LNCaP clone FGC (cell line): ENCODE measurements at places on chromosomes 7 and 10.

GRCh38 chr7:27200761-27201579 is 1.1 kb upstream of the HOXA13 start:
- no peak for DNase-seq

DNA sequence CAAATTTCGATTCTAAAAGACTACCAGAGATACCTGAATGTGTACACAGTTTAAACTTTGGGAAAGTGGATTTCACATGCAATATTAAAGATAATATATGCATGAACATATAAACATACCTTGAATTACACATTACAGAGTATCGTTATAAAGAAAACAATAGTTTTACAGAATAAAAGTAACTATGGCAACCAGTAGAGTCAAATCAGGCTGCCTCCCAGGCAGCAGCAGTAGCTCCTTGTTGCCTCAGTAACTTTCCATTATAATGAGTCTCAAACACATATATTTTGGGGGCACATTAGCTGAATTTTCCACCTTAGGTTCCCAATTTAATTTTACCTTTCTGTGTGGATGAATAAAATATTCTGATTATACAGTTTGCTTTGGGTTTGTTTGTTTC is 164.4 kb upstream of the FEZF1 start:
- no peak for DNase-seq

DNA sequence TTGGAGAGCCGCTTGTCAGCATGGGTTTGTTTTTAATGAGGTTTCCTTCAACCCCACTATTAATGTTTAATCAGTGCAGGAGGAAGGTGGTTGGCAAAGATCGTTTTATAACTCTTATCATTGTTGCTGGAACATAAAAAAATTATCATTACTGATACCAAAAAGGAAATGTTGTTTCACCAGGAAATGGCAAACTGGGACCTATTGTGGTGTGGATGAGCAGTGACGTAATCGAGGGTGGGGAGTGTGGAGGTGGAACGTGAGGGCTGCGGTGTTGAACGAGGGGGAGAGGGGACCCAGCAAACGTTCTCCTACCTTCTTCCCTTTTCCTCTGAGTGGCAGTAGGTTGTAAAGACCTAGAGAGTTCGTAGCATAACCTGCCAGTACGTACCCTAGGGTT is 71.9 kb upstream of the TOMM7 start:
- DNase-seq, result no peak

- no peak for DNase-seq
Measured at GRCh38 chr10:95391581-95392216, 100.9 kb upstream of the PDLIM1 start.

GRCh38 chr7:30159163-30159562 is 24.4 kb downstream of the MTURN start:
- DNase-seq, result no peak

GRCh38 chr10:49173201-49173772 is 14.9 kb downstream of the TMEM273 start:
- no peak for DNase-seq

DNA sequence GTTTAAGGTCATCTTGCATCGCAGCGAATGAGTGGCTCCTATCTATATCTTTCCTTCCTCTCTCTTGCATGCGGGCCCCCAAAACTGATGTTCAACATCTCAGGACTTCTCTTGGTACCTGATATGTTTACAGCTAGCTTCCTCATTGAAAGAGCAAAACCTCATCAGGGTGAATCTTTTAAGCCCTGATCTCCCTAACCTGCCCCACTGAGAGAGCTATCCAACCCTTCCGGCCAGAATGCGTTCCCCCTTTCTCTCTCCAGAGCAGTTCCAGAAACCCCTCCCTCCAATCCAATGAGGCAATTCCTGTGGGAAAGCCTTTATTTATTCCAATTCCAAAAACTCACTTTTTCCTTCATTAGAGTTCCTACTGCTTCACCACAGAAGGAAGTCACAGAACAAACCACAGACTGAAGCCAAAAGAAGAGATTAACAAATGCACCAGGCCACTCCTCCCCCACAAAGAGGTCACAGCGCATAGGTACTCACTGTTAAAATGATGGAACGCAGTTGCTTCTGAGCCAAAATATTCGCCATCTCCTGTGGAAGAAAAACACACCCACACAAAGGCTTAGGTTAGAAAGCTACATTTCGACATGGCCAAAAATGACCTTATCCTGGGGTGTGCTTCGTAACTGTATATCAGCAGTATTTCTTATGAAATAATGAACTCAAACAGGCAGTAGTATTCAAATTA is 232.4 kb downstream of the ELMO1 start:
- no peak for DNase-seq

- DNase-seq, result no peak
Measured at GRCh38 chr10:114874827-114875411, 53.3 kb downstream of the FHIP2A start.

DNA sequence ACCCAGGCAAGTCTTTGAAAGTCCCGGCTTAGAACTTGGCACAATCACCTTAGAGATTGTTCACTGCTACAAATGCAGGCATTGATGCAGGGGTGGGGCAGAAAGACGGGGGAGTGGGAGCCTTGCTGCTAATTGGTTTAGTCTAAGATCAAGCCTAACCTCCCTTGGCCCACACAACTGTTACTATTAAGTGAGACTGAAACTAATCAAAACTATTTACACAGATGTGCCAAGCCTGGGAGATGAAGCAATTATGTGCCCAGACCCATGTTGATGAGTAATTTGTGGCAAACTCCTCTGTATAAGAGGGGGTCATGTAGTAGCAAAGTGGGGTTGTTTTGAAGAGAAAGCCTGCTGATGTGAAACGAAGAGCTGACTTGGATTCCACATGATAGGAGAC is 178.2 kb upstream of the ITGB1 start:
- DNase-seq, result no peak

DNA sequence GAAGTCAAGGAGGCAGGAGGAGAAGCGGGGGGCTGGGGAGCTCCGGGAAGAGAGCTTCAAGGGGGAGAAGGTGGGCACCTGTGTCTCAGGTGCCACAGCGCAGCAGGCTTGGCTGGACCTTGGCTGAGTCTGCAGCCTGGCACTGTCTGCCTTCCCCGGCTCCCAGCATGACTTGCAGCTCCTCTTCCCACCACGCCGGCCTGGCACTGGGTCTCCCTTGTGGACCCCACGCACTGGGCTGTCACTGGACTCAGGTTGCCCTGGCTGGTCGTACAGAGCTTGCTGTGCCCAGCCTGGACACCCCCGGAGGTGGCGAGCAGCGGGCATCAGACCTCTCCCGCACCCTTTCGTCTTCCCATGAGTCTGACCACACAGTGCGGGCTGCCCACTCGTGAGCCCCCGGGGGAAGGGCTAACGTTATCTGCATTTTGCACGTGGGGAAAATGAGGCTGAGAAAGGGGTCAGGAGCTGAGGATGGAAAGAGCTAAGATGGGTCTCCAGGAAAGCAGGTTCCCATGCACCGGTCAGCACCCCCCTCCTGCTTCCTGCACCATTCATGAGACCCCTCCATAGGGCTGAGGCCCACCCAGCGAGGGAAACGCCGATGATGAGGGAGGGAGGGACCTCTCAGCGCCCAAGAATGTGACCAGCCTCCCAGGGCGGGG is 40.3 kb upstream of the PSMG3 start:
- no peak for DNase-seq

- DNase-seq, result no peak
Measured at GRCh38 chr7:36475381-36475780, 85.7 kb downstream of the ANLN start.

DNA sequence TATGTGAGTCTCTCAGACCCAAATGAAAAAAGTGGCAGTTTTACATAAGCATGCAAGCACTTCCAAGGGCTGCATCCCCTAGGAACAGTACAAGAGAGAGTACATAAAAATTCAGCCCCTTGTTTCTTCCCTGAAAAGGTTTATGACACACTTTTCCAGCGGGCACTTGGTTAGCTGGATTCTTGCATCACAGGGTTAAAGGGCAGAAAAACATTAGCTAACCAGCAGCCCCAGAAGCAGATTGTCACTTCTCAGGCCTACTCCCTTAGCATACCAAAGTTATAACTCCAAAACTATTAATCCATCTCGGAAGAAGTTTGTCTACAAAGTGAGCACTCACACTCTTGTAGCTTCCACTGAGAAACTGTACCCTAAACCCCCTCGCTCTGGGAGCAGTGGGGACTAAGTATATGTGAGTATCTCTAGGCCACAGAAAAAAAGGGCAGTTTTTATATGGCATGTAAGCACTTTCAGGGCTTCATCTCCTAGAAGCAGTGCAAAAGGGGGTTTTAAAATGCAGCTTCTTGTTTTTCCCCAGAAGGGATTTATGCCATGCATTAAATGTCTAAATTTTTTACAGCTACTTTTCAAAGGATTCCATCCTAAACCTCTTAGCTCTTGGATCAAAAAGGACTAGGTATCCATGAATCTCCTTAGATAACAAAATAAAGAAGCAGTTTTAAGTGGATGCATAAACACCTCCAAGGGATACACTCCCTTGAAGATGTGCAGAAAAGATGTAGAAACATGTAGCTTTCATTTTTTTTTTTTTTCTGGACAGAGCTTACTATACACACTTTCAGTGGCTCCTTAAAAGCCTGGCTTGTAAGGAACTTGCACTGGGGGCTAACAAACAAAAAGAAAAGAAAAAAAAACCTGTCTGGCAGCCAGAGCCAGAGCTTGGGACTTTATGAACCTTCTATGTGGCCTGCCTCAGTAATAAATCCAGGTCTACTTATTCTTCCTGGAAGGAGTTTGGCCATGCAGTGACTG is 956.7 kb downstream of the CCSER2 start:
- no peak for DNase-seq

- no peak for DNase-seq
Measured at GRCh38 chr7:12508554-12508953, 62.0 kb upstream of the SCIN start.

DNA sequence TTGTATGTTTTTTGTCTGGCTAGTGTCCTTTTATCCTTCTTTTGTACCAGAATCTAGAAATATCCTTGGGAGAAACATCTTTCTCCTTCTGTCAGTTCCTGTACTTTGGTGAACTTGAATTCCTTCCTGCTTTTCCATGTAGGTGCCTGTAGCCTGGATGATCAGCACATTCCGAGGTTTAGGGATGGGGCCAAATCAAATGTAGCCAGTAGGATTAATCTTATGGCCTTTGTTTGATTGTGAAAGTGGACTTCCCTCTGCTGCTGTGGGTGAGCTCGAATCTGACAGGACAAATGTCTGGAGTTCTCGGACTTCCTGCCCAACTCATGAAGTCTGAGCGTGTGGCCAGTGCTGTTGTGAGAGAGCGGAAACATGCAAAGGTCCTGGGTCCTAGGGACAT is 33.2 kb upstream of the NAMPT start:
- DNase-seq, result no peak

DNA sequence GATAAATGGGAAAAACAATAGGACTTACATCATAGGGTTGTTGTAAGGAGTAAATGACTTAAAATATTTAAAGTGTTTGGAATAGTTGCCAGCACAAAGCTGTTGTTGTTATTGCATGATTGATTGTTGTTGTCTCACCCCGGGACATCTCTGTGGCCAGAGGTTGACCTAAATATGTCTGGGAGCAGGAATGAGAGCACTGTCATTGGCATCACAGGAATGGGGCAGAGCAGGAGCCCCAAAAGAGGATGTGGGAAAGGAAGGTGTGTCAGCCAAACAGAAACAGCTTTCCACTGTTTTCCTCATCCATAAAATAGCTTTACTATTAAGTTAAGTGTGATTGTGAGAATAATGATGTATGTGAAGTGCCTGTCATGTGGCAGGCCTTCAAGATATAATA is 121.6 kb downstream of the TMEM168 start:
- DNase-seq, result no peak

DNA sequence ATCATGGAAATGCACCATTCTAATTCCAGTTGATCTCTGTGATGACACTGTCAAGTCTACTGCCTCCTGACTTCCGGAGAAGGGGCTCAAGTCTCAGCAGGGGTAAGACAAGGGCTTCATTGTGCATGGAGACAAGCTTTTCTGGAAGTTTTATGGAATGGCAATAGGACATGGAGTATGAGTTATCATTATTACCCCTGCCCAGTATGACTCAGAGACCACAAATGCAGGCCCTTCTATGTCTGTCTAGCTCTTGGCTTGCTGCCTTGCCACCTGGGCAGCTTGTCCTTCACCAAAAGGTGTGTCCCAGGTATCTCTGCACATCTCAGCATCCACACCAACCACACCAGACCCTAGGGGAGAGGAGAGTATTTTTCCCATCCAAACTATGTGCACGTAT is 34.9 kb upstream of the KIAA1217 start:
- DNase-seq, result no peak

DNA sequence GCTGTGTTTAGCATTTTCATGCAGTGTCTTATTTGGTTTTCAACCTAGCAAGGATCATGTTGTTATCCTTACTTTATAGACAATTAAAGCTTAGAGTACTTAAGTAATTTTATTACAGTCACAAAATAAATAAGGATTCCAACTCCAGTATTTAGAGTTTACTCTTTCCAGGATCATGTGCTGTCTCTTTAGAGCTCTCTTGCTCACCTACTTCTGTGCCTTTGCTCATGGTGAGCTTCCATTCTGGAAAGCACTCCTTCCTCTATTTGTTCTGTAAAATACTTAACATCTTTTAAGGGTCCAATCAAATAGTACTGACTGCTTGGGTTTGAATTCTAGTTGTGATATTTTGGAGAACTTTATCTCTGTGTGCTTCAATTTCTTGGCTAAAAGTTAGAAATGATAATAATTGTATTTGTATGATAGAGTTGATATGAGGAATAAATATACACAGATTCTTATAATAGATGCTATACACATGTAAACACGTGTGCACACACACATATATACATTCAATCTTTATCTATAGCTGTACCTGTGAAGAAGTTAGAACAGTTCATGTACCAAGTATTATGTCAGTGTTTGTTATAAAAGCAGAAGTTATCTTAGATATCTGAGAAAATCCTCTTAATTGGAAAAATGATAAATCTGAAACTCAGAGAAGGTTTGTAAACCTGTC is 18.2 kb upstream of the CALCR start:
- no peak for DNase-seq

DNA sequence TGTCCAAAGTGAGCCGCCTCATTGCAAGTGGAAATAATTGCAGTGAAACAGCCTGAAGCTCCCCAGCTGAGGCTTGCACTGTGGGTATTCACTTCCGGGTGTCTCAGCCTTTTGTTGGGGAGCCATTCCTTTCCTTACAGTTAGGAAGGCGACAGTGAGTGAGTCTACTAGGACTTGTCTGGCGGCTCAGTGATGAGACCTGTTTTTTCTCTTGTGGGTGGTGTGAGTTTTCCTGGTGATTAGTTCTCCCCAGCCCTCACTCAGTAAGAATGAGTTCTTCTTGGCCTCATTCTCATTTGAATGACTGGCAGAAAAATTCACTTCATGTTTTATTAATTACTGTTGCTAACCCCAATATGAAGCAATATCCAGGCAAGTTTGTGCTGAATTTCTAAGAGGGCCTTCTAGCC is 2.6 kb downstream of the PGAM1 start:
- no peak for DNase-seq

DNA sequence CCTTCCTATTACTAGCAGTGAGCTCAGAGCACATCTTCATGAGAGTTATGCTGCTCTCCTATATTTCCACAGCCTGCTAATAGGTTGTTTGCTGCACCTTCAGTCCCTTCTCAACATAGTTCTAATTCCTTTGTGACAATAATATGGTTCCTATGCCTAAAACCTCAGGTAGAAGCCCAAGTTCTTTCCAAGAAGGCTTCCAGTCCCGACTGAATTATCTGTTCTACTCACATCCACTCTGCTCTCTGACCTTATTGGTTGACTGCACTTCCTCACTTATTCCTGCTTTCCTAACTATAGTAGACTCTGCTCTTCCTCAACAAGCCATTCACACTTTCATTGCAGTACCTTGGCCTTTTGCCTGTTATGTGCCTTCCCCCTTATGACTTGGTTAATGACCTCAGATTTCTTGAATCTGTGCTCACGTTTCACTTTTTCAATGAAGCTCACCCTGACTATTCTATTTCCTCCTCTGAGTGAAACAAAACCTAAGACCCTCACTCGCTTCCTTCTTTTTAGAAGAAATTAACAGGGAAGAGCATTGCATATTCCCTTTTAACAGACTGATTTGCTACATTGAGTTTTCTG is 132.7 kb downstream of the MDFIC start:
- no peak for DNase-seq
